GM04503 (cell line): ENCODE measurements at places on chromosomes 1 and 21.

DNA sequence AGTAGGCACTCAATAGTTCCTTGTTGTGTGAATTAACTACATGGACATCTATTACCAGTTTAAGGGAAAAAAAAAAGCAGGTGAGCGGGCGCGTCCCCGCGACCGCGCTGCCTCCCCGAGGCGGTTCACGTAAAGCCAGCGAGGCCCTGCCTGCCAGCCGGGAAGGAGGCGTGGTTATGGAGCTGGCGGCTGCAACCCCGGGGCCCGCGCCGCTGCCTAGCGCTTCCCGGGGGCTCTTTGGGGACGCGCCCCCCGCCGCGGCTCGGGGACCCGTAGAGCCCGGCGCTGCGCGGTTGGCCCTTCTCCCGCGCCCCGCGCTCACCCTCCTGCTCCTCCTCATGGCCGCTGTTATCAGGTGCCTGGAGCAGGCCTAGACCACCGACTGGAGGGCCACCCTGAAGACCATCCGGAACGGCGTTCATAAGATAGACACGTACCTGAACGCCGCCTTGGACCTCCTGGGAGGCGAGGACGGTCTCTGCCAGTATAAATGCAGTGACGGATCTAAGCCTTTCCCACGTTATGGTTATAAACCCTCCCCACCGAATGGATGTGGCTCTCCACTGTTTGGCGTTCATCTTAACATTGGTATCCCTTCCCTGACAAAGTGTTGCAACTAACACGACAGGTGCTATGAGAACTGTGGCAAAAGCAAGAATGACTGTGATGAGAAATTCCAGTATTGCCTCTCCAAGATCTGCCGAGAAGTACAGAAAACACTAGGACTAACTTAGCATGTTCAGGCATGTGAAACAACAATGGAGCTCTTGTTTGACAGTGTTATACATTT, 2.6 kb upstream of the CC2D1B start:
- DNase-seq = no peak

GRCh38 chr1:111446546-111446945, 2.5 kb downstream of the WDR77 start:
- no peak for DNase-seq

- DNase-seq = peak; percentile 56
These were observed 166.0 kb upstream of the C8B start for GRCh38 chr1:57131701-57132394.

DNA sequence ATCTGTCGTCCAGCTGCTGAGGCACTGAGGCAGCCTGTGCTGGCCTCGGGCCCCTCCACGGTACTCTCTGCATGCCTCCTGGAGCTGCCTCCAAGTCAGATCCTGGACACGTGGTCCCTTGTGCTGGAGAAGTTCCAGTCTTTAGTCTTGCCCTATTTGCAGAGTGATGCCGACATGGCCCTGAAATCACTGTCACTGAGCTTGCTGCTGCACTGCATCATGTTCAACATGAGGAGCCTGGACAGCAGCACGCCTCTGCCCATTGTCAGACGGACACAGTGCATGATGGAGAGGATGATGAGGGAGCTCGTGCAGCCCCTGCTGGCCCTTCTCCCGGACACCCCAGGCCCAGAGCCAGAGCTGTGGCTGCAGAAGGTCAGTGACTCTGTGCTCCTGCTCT, 10.0 kb downstream of the URB2 start:
- no peak for DNase-seq

- DNase-seq = no peak
These were observed at the start of gene KIAA0319L for GRCh38 chr1:35557118-35557610. TSS of gene KIAA0319L (minus strand) at chr1:35557403. CDS start at chr1:35554491, 2,912 bp downstream.

DNA sequence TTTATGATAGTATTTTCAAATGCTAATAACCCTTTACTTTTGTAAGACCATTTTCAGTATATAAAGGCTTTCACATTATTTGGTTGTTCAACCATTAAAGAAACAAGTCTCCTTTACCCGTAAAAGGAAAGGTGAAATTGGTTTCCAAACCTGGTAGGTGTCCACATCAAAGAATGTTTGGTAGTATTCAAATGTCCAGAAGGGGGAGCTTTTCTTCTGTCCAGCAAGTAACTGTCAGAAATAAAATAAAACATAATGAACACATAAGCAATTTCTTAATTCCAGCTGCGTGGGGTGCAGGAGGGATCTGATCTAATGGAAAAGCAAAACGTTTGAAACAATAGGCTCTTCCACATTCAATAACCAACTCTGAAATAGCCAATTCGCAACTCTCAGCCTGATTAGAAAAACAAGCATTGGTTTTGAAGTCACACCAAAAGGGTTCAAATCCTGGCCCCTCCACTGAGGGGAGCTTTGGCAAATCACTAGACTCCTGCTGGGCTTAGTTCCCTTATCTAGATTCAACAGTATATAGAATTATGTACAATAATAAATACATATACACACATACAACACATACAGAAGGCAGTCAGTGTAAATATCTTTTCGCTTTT, 11.0 kb downstream of the YIPF1 start:
- no peak for DNase-seq

GRCh38 chr1:56904663-56905397, 50.2 kb downstream of the C8A start:
- DNase-seq = peak; percentile 27

GRCh38 chr1:236853921-236854604, 59.0 kb downstream of the MTR start:
- DNase-seq = peak; percentile 73

DNA sequence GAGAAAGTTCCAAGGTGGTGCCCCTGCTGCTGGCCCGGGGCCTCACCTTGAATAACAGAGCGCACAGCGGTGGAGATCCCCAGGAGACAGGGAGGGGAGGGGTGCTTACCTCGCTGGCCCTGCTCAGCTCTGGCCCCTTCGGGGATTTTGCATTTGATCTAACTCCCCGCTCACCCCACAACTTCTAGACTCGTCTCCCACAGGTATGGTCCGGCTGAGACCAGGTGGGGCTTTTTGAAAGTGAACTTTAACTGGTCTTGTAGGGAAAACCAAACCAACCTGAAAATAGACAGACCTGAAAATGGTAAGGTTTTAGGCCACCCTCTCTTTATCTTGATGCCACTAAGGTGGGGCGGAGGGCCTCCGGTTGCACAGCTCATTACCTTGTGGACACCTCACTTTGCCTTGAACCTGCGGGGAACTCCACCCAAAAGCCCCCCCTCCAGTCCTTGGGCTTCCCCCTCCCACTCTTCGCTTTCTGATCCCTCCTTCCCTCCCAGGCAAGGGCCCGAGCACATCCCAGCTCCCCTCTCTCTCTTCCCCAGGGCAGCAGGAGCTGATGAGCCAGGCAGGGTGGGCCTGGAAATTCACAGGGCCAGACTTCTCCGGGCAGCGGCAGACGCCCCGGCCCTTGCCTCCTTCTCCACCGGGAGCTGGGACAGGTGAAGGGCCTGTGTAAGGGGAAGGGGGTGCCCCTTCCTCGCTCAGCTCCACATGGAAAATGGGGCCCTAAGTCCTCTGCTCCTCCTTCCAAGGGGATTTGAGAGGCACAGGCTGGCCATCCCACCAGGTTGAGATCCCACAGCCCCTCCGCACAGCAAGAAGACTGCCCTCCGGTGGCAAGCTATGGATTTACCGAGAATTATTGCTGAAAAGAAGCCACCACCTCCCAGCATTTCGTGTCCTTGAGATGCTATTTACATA, 16.1 kb downstream of the TNFRSF8 start:
- no peak for DNase-seq

- no peak for DNase-seq
These were observed 623 bp downstream of the RPL22 start for GRCh38 chr1:6198646-6199297.

DNA sequence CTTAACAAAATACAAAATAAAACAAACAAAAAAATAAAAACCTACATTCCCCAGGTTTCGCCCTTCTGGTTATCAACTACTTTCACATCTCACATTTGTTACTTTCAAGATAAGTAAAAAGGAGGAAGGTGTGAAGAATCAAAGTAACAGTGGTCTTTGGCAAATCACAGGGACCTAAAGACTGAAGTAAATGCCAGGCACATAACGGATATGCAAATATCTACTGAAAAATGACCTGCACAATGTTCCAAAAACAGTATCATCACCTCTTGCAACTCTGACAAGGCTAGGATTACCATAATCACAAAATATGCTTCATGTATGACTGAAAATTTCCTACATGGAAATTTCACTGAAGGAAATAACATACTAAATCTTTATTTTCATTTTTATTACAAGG, 29.3 kb downstream of the COP1 start:
- no peak for DNase-seq

DNA sequence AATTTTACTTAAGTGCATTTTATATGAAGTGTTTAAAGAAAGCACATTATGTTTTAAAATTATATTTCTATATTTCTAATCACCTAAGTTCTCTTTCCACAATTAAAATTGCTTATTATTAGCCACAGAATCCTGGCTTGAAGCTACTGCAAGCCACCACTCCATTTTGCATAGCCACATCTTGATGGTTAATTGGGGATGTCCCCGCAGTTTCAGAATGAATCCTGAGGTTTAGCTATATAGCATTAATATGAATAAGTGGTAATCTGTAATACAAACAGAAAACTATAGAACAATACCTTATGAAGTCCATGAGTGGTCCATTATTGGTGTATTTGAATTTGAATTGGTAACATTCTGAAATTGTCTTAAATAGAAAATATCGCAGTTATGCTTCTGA, 11.6 kb upstream of the GOLPH3L start:
- no peak for DNase-seq

GRCh38 chr1:111204201-111204982, 3.9 kb upstream of the DENND2D start:
- DNase-seq = no peak

GRCh38 chr1:168408884-168409283, 128.2 kb downstream of the TBX19 start:
- DNase-seq = no peak

DNA sequence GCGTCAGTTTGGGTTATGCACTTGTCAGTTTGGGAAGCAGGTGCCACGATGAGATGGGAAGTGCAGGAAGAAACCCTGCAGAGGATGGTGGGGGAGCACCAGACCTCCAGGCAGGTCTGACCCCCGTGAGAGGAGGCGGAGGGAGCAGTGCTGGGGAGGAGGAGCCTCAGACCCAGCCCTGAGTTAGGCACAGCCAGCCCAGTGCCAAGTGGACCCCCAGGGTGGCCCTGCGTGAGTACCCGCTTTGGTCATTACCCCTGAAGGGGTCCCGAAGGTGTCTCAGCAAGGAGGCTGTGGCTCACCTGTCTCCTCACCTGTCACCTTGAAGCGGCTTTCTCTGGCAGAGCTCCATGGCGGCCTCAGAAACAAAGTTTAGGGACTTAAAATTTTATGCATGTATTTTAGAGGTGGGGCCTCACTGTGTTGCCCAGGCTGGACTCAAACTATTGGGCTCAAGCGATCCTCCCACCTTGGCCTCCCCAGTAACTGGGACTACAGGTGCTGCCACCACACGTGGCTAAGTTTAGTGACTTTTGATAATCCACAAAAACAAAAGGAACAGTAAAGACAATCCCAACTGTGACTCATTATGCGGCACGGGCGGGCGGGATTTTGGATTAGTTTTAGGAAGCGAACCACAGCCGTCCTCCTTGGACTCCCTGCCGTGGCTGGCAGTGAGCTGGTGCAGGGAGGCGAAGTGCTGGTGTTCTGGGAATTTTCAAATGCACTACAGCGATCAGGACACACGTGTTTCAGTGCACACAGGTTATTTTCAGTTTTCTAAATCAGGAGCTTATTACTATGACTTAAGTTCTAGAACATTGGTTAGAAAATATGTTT, 4.7 kb downstream of the AGPAT3 start:
- DNase-seq = no peak

DNA sequence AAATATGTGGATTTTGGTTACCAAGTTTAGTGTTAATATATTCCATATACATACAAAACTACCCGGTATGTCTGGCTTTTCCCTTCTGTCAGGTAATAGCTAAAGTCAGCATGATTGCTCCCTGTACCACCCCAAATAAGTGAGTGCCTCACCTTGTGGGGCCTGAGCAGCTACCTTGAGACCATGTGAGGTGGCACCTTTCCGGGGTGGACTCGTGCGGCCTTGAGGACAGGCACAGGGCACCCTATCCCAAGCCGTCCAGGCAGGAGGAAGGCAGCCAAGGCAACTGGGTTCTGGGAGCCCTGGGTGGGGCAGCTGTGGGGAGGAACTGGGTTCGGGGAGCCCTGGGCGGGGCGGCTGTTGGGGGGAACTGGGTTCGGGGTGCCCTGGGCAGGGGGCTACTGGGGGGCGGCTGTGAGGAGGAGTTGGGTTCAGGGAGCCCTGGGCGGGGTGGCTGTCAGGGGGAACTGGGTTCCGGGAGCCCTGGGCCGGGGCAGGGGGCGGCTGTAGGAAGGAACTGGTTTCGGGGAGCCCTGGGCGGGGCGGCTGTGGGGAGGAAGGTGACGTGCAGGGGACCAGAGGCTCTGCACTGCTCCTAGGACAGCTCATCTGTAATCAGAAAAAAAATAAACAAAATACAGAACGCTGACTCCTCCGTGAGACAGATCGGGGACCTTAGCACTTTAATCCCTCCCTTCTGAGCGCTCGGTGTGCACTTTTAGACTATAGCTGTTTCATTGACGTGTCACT, 63.3 kb downstream of the POFUT2 start:
- no peak for DNase-seq
